COR-L47 (cell line): ENCODE measurements at places on chromosomes 3 and 15.

GRCh38 chr3:186138272-186138981, 29.5 kb upstream of the ETV5 start:
- DNase-seq: no peak

GRCh38 chr3:190265796-190266195, 56.5 kb downstream of the CLDN1 start:
- DNase-seq: no peak

- DNase-seq: no peak
Observed at GRCh38 chr3:138078901-138079344, 36.5 kb downstream of the DZIP1L start.

- no peak for DNase-seq
Observed at GRCh38 chr3:48521635-48522034, 17.7 kb upstream of the SHISA5 start.

DNA sequence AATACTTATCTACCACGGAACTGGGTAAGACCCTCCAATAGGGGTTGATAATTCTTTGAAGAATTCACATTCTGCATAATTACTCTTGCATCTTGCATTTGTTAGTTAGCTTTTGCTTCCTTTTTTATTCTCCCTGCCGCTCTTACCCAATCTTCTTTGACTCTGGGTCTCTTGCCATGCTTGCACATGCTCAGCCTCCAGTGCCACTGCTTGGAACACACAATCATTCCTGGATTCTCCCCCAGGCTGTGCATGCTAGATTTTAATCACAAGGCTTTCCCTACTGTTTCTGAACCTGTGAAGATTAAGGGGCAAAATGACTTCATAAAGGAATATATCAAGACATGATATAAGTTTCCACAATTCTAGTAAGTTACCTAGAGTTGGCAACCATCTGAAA, 133.1 kb downstream of the IL1RAP start:
- no peak for DNase-seq

DNA sequence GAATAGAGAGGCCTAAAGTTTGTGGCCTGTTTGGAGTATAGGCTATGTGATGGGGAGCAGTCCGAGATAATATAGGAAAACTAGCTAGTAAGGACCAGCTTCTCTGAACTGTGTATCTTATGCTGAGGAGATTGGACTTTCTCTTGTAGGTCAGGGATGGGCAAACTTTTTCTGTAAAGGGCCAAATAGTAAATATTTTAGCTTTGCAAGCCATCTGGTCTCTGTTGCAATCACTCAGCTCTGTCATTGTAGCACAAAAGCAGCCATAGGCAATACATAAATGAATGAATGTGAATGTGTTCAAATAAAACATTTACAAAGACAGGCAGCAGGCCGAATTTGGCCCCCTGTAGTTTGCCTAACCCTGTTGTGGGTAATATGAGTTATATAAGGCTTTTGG, 24.5 kb downstream of the TMOD3 start:
- no peak for DNase-seq

- DNase-seq: no peak
Observed at GRCh38 chr15:70669966-70670658, 93.2 kb downstream of the UACA start.

DNA sequence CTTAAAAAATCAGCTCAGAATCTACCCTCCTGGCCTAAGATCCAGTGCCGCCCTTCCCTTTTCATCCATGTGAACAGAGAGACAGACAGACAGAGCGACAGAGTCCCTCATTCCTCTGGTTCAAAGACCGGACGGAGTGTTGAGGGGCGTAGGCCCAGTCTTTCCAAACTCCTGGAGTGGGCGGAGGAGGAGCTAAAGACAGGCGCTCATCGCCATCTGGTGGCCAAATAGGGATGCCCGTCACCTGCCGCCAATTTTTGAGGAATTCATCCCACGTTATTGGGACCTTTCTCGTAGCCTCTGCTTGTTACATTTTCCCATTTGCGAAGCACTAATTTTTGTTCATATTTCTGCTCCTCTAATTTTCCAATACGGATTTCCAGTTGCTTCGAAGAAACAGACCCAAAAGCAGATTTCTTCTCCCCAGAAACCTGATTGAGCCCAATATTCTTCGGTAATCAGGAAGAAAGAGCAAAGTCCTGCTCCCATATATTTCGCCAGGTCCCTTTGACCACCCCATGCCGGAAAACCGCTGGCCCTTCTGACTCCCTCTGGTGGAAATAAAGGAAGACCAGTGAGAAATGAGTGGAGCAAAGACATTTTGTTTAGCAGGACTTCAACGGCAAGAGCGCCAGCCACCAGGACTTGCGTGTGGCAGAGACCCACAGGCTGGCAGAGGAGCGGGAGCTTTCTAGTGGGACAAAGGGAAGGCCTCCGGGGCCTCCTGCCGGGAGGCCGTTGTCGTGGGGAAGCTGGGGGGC, 88.0 kb downstream of the LRRK1 start:
- peak; percentile 57 for DNase-seq

GRCh38 chr3:11898611-11899325, 52.1 kb upstream of the TAMM41 start:
- DNase-seq: no peak

GRCh38 chr3:12342151-12342550, 53.3 kb downstream of the PPARG start:
- DNase-seq: no peak

DNA sequence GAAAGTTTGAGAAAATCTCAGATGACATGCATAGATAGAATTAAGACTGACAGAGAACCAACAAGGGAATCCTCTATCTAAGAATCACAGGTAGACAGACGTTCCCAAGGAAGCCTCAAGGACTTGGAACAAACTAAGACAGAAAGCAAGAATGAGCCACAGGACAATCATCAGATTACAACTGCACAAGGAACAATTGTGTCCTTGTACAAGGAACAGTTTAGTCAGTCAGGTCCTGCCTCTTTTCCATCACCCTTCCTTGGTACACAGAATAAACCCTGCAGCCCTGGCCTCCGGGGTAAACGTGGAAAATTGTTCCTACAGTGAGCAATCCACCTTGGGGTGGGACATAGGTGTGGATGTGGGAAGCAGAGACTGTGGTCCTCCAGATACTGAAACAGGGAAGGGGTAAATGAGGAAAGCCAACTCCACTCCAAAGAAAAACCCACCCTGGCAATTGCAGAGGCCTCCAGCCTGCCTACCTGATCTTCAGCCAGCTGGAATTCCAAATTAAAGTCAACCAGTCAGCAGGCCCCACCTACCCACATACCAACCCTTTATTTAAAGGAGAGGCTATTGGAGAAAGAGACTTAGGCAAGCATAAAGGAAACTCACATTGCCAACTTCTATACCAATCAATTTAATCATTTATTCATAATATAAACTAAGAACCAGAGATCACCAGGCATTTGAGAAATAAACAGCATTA, 73.4 kb downstream of the ULK4 start:
- DNase-seq: no peak

DNA sequence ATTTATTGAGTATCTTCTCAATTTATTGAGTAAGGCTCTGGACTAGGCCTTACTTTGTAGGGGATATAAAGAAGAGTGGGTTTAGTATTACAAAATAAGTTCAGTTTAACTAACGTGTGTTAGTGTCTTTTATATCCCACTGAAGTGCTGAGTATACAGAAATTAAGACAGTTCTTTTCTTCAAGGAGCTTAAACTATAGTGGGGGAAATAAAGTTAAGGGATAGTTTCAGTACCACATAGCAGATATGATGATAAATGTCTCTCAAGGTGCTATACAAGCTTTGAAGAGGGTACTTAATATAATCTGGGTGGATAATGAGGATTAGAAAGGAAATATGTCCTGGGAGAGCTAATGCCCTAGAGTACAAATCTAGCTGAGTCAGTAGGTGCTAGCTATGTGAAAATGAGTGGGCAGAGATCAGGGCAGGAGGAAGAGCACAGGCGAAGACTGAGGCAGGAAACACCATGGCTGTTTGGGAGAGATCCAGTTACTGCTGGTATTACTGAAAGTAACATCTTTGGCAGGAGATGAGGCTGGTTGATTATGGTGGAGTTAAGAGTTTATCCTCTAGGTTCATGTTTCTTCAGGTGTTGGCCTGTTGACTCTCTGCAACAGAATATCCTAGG, 46.0 kb downstream of the TEX9 start:
- DNase-seq: no peak

DNA sequence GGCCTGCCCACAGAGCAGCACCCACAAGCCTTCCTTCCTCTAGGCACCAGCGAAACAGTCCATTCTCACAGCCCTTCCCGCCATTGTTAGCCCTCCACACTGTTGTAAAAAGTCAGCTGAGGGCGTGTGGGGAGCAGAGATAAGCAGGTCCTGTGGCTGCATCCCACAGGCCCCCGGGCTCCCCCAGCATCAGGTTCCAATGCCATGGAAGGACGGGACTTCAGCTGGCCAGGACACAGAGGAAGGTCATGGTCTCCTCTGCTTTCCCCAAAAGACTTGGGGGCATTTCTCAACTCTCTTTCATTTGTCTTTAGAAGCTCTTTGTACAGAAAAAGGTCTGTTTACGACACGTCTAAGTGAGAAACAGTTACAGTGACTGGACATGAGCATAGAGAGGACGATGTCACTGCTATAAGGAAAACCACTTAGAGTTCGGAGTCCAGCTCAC, 85.2 kb upstream of the HERC1 start:
- no peak for DNase-seq

GRCh38 chr15:60975952-60976351, 253.2 kb downstream of the RORA start:
- DNase-seq: no peak

GRCh38 chr3:190514413-190515153, 698 bp downstream of the IL1RAP start:
- DNase-seq: no peak

- no peak for DNase-seq
Observed at GRCh38 chr3:87004883-87005282, 13.9 kb upstream of the VGLL3 start.

DNA sequence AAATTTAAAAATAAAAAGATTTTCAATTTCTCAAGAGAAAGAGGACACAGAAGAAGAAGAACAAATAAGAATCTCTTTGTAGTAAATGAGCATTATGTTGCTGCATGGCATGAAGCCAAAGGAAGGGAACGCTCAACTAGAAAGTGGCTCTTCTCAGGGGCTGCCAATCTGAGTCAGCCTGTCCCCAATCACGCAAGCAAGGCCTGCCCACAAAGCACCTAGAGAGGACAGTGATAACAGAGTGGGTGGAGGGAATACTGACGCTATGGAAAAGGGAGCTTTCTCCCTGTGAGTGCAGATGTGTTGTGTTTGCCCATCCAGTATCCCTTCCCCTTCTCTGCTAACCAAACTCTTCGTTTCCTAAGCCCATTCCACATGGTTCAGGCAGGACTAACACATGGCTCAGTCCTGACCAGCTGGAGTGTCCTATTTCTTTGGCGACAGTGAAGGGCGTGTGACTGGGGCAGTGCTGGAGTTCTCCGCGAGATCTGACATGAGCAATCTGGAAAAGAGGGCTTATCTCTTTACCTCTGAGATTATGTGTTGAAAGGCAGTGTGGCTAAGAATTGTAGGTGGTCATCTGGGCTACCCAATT, 14.2 kb downstream of the FBN1 start:
- no peak for DNase-seq

DNA sequence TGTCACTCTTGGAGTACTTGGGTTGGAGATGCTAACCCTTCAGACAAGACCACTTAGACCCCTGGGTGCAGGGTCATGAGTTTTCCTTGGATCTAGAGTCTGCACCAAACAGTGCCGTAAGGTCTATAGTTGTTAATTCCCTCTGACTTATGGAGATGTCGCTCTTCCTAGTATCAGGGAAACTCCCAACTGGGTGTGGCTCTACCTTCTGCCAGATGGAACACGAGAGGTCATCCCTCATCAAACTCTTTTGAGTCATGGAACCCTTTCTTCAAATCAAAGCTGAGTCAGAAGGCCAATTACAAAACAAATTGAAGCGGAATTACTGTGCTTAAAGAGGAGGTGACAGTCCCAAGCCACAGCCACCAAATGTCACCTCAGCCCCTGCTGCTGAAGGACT, 514.9 kb upstream of the PROK2 start:
- DNase-seq: no peak
